ENCODE measurements at places on chromosomes 11 and 22.

- no peak for DNase-seq
These were observed 43.6 kb downstream of the XRRA1 start for GRCh38 chr11:74905326-74905725.

- DNase-seq: peak; percentile 63
These were observed 1.7 kb downstream of the CHST1 start for GRCh38 chr11:45663486-45664375.

- DNase-seq: no peak
These were observed 14.0 kb downstream of the GRAMD1B start for GRCh38 chr11:123443851-123444623.

- DNase-seq: no peak
These were observed 16.1 kb downstream of the SELENOO start for GRCh38 chr22:50216684-50217520.

DNA sequence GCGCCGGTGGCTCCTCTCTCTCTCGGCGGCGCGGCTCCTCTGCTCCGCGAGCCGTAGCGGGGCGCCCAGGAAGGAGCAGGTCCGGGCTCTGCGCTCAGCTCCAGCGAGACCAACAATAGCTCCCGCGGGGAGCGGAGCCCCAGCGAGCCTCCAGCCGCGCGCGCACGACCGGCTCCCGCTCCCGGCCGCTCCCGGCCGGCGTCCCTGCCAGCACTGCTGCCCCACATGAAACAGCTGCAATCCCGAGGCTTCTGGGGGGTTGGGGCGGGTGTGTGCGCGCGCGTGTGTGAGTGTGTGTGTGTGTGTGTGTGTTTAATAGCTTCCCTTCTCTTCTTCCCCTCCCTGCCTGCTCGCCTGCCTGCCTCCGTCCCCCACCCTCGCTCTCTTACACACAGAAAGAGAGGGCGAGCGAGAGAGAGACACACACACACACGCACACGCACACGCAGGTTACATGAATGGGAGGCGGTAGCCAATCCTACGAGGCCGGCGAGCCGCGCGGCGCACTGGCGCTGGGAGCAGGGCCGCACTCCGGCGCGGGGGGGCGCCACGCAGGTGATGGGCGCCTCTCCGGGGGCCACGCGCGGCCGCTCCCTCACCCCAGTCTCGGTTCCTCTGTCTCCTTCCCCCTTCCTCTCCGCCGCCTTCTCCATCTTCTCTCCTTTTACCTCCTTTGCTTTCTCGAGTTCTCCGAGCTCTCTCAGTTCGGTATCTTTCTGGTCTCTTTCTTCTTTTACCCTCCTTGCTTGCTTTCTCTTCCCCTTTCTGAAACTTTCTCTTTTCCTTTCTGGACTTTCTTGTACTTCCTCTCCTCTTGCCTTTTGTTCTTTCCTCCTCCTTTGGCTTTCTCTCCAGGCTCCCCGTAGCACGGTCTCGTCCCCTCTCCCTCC, at the start of gene TENM4:
TENM4 (minus strand) TSS at position 460 of the 890 bp plus-strand sequence. CDS start 371,086 bp downstream, outside the sequence.
- peak; percentile 74 for DNase-seq

DNA sequence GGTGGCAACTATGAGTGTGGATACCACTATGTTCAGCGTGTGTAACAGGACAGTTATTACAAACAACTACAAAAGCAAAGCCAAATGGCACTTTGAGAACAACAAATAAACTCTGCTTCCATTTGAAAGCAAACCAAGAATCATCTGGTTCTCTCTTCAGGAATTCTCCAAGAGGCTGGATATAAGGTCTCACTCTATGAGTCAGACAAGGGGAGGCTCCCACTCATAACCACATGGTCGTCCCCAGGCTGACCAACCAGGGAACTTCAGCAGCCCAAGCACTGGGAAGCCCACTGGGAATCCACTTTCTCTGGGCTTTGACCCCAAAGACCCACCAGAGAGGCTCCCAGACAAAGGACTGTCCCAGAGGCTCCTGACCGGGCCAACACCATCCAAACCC, 35.3 kb downstream of the DGCR2 start:
- peak; percentile 47 for DNase-seq
